ENCODE measurements at places on chromosomes 11 and 22. TPM values are rescaled to one million over a fixed set of nuclear protein-coding genes. Genes with fewer than 3 reads are reported as not detected.

The SLC22A6 gene
- not detected for total RNA-seq

The ANO1 gene
- not detected for total RNA-seq

The CRYBA4 gene
- not detected for total RNA-seq

The SUSD2 gene
- total RNA-seq = 0.31 TPM

The XRCC6 gene
- 210 TPM for total RNA-seq

The ASCL3 gene
- total RNA-seq = not detected

The LRRC32 gene
- 3.0 TPM for total RNA-seq

The MN1 gene
- total RNA-seq = 4.5 TPM

The TMPRSS5 gene
- total RNA-seq = not detected

Data from mononuclear cell (primary cell).